ENCODE measurements at places on chromosomes 6 and 20.

GRCh38 chr20:62804627-62805154 is at the start of gene OGFR:
Gene OGFR (plus strand): TSS chr20:62804835. CDS start chr20:62804860, 25 bp downstream.
- peak; percentile 79 for DNase-seq

- no peak for DNase-seq
Measured at GRCh38 chr6:144390886-144391285, 105.8 kb downstream of the UTRN start.

DNA sequence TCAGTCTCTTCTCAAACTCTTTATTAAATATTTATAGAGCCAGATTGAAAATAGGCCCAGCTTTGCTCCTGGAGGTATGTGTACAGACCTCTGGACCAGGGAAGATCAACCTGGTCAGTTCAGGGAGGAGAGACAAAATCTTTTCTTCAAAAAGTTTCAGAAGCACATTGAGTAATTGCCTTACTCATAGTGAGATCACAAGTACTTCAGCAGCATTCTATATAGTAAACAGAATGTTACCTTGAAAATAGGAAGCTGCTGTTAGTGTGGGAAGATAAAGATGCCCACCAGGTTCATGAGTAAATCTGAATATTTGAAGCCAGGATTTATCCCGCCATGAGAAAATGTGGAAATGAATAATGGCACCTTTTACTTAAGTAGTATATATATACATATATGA is 665.9 kb upstream of the CITED2 start:
- DNase-seq = no peak

- DNase-seq = peak; percentile 91
Measured at GRCh38 chr6:166005944-166006899, 161.4 kb downstream of the TBXT start.

DNA sequence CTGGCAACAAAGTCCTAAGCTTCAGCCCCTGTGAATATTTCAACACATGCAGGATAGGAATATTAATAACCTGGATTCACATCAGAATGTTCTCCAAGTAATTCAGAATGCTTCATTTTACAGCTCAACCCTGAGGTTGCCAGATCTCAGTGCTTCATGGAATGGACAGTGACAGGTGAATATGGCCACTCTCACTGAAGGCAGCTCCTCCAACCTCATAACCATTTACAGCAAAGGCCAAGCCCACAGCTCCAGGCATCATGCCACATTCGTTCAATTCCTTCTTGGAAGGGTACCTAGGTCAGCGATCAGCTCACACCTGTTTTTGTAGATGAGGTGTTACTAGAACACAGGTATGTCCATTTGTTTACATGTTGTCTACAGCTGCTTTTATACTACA is 17.1 kb downstream of the CLIC5 start:
- no peak for DNase-seq

GRCh38 chr6:39903656-39904055 is 30.6 kb downstream of the MOCS1 start:
- peak; percentile 13 for DNase-seq

DNA sequence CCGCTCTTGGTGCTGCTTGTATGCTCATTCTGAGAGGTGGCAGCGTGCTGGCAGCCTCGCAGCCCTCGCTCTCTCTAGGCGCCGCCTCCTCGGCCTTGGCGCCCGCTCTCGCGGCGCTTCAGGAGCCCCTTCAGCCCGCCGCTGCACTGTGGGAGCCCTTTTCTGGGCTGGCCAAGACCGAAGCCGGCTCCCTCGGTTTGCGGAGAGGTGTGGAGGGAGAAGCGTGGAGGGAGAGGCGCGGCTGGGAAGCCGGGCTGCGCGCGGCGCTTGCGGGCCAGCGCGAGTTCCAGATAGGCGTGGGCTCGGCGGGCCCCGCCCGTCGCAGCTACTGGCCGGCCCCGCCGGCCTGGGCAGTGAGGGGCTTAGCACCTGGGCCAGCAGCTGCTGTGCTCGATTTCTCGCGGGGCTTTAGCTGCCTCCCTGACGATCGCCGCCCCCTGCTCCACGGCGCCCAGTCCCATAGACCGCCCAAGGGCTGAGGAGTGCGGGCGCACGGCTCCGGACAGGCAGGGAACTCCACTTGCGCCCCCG is 19.5 kb upstream of the FAM8A1 start:
- DNase-seq = peak; percentile 70

- DNase-seq = no peak
Measured at GRCh38 chr6:166489301-166490155, 97.0 kb downstream of the RAMACL start.

- no peak for DNase-seq
Measured at GRCh38 chr20:10076126-10077080, 41.6 kb downstream of the ANKEF1 start.

GRCh38 chr20:34397096-34397495 is 34.0 kb downstream of the ITCH start:
- DNase-seq = no peak

DNA sequence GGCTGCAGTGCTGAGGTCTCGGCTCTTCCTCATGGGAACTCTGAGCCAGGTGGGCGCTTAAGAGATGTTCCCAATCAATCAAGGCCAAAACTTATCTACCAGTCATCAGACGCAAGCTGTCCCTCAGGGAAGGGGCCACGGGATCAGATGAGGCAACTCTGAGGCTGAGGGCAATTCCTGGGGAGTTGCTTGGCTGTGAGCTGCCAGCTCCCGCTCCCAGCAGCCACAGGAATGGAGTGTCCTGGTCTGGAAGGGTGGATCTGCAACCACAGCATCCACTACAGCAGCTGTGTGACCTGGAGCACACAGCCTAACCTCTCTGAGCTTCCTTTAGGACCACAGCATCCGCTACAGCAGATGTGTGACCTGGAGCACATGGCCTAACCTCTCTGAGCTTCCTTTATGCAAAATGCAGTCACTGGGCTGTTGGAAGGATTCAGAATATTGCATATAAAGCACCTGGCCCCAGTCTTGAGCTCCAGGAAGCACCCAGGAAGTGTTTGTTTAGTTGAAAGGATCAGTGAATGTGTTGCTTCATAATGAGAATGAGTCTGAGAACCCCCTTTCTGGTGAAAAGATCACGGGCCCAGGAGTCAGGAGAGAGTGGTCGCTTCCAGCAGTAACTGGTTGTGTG is 60.9 kb downstream of the TFAP2C start:
- no peak for DNase-seq

DNA sequence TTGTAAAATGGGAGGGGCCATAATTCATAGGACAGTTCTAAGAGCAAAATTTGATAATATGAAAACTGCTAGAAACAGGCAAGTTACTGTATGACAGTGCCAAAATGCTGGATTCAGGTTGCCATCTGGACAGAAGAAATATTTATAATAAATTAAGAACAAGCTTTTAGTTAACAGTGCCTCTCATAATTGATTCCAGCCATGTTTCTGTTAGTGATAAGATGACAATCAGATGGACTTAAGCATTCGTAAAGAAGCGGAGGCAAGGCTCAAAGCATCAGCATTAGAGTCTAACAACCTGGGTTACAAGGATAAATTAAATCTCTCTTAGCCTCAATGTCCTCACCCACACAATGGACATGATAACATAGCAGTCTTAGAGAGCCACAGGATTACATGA is 61.0 kb downstream of the SESN1 start:
- DNase-seq = no peak

DNA sequence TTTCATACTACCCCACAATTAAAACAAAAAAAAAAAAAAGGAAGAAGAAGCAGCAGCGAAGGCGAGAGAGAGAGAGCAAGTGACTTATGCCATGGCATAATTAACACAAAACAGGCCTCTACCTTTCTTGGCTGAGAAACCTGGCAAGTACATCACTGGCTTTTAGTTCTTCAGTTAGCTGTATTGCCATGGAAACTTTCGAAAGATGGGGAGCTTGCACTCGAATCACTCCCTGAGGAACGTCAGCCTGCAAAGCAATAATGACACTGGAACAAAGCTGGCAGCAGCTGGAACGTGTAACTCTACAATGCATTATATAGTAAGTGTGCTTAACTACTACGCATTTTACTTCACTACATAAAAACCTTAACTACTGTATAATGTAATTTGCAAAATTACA is 126.1 kb downstream of the ARHGAP18 start:
- DNase-seq = no peak

- no peak for DNase-seq
Measured at GRCh38 chr6:116267836-116268588, 11.7 kb downstream of the TSPYL1 start.

GRCh38 chr6:109768485-109768884 is 77.4 kb downstream of the FIG4 start:
- DNase-seq = no peak

DNA sequence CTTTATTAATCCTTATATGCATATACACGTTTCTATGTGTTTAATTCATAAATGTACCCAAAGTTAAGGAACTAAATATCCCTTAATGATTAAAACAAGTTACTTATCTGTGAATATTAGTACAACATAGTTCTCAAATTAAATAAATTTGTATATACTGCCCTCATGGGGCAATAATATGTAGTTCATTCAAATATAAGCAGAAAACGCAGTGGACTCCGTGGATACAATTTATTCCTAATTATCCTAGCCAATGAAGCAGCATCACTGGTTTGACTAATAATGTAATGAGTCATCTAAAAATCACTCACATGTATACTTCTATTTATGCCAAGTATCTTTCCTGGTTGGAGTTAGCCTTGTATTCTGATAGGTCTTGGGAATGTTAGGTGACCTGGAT is 111.6 kb downstream of the TBC1D32 start:
- no peak for DNase-seq

- no peak for DNase-seq
Measured at GRCh38 chr6:21384216-21384615, 209.3 kb upstream of the SOX4 start.

GRCh38 chr6:81561071-81561564 is 191.4 kb downstream of the TENT5A start:
- DNase-seq = no peak

DNA sequence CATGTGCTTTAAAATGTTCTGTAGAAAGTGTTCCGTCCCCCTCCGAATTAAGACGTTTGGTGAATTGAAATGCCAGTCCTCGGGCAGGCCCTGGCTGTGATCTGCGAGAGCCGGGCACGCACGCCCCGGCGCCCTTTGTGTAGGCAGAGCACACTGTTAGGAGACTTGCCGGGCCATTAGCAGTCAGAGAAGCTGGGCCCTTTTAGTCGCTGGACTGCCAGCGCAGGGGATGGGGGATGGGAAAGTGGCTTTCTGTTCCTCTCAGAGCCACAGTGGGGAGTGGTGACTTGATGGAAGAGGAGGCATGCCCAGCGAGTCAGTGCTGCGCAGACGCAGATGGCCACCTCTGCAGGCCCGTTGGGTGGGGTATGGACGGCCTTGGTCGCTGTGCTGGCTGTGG is 2.2 kb downstream of the PPP1R3G start:
- DNase-seq = no peak

DNA sequence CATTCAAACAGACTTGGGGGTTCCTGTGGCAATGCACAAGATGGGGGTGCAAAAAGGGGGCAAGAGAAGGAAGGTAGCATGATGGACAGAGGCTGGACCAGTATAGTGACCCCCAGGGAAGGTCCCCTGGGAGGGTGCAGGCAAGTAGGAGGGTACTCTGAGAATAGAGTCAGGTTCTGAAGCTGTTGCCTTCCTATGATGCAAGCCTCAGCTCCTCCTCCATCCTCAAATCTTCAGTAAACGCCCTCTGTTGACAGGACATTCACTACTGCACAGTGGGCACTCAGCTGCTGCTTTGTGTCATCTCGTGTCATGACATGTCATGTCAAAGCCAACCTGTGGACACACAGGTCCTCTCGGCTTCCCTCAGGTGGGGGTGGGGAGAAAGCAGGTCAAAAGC is 5.8 kb upstream of the SDCBP2 start:
- no peak for DNase-seq

DNA sequence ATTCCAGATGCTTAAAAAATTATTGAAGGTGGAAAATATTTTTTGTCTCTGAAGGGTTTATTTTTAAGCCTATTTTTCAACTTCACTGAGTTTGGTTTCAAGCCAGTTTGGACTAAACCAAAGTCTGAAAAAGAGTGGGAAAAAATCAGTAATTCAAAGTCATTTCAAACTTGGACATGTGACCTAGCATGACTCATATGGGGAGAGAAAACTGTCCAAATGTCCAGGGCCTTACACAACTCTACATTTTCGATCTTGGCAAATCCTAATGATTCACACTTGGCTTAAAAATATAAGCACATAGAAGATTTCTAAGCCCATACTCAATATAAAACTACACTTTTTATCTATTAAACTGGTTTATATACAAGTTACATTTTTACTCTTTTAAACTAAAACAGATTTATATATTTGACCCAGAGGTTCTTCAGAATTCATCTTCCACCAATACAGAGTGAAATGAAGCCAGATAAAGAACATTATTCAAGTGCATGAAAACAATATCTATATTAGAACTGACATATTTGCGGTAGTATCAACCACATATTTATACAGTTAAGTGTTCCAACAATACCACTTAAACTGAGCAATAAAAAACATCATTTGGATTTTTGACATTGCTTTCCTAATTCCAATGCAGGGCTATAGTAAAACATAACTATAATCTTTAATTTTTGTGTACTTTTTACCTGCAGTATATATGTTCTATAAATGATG is 110.3 kb upstream of the TCF21 start:
- no peak for DNase-seq

DNA sequence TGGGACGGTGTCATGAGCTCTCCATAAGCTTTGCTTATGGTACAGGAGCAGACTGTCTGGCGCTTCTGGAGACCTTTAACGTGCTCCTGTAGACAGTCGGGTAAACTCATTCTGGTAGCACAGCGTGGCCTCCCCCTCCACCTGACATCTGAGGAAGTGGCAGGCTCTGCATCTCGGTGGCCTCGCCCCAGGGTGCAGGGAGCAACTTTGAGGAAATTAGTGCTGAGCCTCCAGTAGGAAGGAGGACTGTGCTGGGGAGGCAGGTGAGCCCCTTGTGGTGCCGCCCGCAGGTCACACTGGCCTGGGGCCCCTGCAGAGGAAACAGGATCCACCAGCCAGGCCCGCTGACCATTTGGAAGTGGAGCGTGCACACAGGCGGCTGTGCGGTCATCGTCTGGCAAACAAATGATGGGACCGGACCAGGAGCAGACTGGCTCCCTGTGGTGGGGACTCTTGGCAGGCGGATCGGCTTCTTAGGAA is 57.9 kb downstream of the SYNJ2 start:
- no peak for DNase-seq

- no peak for DNase-seq
Measured at GRCh38 chr20:54543369-54543768, 68.0 kb downstream of the DOK5 start.

- DNase-seq = no peak
Measured at GRCh38 chr6:118584911-118585310, 36.8 kb downstream of the PLN start.
